ENCODE measurements at places on chromosomes 13 and 19. TPM values are rescaled to one million over a fixed set of nuclear protein-coding genes. Genes with fewer than 3 reads are reported as not detected.

URAD gene
- not detected for total RNA-seq

ZNF628 gene
- total RNA-seq = 3.1 TPM

CELF5 gene
- total RNA-seq = not detected

NANOS3 gene
- total RNA-seq = 1.3 TPM

YJEFN3 gene
- not detected for total RNA-seq

ATXN8OS gene
- total RNA-seq = not detected

VSTM1 gene
- 0.29 TPM for total RNA-seq

CYP2A6 gene
- total RNA-seq = not detected

Measured in RPMI7951 (cell line).